ENCODE measurements at places on chromosomes 1 and 21.

DNA sequence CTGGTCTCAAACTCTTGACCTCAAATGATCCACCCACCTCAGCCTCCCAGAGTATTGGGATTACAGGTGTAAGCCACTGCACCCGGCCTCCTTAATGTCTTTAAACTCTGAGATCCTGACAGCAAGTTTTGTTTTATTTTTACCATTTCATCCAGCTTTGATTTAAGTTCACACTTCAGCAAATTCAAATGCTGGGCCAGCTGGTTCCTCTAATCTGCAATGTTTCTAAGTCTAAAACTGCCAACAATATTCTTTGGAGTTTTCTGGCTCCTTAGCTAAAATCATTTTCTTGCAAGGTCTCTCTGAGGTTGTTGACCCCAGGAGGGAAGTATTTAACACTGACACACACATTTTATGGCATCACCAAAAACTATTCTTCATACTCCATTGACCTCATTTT, 72.0 kb upstream of the COL24A1 start:
- DNase-seq = no peak

DNA sequence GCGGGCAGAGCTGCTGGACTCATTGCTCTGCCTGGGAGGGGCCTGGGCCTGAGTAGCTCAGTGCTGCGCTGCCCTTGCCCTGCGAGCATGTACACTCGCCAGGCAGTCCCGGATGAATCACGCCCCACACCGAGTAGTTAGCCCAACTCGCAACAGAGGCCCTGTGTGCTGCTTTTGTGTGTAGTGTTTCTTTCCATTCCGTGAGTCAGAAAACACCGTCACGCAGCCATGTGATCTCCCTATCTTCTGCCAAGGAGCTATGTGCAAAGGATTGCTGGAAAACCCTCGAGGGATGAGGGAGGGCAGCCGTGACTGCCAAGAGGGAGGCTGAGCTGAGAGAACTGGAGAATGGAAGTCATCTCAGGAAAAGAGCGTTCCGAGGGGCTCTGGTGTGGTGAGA, 37.3 kb downstream of the NENF start:
- DNase-seq = no peak

DNA sequence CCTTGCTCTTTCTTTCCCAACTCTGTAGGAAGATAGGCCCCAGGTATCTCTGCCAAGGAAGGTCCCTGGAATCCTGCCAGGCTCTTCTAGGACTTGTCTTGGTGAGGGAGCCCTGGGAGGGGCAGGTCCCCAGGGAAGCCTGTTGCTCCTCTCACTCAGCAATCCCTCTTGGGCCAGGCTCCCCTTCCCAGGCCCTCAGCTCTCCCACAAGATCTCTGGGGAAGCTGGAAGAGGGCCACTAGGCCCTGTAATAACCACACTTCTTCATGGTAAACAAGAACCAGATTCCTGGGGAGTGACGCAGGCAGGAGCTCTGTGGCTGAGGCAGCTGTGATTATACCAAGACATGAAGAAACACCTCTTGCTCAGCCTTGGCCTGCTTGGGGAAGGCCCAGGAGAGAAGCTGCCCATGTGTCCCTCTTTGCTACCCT, 9.9 kb upstream of the MAPKAPK2 start:
- no peak for DNase-seq

DNA sequence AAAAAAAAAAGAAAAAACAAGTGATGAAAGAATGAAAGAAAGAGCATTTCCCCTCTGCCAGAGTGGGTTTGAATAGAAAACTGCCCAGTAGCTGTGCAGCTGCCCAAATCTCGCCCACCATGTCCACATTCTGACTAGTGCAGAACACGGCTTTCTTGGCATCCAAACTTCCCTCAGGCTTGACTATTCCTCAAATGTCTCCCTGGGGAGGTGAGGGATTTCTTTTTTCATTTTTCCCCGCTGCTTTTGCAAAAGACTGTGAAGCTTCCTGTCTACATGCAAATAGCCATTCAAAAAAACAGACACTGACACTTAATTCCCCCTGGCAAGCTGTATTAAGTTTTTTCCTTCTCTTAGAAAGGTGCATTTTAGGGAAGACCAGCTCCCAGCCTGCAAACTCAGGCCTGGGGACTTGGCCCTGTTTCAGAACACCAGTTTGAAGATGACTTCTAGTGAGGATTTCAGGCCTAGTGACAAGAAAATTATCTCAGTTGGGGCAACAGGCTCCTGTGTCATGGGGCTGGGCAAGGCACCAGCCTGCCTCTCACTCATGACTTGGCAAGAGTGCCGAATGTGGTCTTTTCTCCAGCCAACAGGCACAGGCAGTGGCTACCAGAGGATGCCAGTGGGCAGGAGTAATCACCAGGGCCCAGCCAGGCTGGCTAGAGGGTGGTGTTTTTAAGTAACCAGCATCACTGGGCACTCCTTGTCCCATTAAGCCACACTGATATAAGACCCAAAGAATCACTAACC, 178.1 kb upstream of the NFIA start:
- no peak for DNase-seq

DNA sequence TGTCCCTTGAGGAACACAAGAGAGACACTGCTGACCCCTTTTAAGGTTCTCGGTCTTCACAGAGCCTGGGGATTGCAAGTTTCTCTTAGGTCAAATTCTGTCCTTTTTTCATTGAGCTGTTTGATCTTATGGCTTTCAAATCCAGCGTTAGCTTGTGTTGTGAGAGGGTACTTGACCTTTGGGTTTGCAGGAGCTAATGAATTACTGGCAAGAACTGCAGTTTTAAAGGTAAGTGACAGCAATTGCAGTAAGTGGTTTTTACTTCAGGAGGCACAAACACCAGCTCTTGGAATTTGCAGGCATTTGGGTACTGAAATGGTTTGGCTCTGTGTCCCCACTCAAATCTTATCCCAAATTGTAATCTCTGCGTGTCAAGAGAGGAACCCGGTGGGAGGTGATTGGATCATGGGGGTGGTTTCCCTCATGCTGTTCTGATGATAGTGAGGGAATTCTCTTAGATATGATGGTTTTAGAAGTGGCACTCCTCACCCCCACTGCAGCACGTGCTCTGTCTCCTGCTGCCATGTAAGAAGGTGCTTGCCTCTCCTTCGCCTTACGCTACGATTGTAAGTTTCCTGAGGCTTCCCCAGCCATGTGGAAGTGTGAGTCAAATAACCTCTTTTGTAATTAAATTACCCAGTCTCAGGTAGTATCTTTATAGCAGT, 134.5 kb upstream of the LYPLAL1 start:
- no peak for DNase-seq

- no peak for DNase-seq
Observed at GRCh38 chr1:66982561-66983260, 57.9 kb downstream of the MIER1 start.

Data from activated B cell treated with CpG ODN at 0.5 μM for 24 hours (primary cell).